BJ (cell line): ENCODE measurements at places on chromosomes 13 and 19.

DNA sequence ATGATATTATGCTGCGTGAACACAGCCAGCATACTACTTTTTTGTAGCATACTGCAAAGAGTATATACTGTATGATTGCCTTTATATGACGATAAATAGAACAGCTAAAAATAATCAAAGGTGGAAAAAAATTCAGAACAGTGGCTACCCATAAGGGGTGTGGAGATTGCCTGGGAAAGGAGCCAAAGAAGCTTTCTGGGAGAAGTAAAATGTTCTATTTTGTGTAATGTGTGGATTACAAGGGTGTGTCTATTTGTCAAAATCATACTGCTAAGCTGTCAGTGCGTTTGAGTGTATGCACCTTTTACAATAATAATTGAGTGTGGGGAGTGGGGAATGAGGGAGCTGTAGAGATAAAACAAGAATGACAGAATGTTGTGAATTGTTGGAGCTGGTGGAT is 45.2 kb upstream of the MTIF3 start:
- no peak for DNase-seq

GRCh38 chr19:35260694-35261304 is 8.0 kb upstream of the USF2 start:
- DNase-seq, result no peak

DNA sequence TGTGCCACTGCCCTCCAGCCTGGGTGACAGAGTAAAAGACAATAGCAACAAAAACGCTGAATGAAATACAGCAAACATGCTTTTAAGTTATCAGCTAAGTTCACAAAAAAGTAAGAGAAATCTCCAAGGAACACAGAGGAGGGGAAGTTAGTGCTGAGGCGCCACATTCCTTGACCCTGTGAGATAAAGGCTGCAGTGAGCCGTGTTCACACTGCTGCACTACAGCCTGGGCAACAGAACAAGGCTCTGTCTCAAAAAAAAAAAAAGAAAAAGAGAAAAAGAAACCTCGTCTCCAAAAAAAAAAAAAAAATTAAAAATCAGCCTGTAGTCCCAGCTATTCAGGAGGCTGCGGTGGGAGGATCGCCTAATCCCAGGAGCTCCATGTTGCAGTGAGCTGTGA is 16.3 kb upstream of the DOCK6 start:
- no peak for DNase-seq

DNA sequence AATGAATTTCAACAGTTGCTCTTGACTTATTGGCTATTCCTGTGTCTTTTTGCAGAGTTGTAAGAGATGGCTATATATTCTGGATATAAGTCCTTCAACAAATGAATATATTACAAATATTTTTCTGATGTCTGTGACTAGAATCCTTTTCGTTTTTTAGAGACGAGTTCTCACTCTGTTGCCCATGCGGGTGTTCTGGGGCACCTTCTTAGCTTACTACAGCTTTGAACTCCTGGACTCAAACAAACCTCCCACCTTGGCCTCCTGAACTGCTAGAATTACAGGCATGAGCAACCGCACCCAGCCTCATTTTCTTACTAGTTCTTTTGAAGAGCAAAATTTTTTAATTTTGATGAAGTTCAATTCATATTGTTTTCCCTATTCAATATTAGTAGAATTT is 287.8 kb downstream of the LIG4 start:
- no peak for DNase-seq

GRCh38 chr13:39374741-39375189 is 228.2 kb downstream of the LHFPL6 start:
- DNase-seq, result no peak

- peak; percentile 44 for DNase-seq
Observed at GRCh38 chr13:110416131-110417025, 109.3 kb downstream of the COL4A2 start.

DNA sequence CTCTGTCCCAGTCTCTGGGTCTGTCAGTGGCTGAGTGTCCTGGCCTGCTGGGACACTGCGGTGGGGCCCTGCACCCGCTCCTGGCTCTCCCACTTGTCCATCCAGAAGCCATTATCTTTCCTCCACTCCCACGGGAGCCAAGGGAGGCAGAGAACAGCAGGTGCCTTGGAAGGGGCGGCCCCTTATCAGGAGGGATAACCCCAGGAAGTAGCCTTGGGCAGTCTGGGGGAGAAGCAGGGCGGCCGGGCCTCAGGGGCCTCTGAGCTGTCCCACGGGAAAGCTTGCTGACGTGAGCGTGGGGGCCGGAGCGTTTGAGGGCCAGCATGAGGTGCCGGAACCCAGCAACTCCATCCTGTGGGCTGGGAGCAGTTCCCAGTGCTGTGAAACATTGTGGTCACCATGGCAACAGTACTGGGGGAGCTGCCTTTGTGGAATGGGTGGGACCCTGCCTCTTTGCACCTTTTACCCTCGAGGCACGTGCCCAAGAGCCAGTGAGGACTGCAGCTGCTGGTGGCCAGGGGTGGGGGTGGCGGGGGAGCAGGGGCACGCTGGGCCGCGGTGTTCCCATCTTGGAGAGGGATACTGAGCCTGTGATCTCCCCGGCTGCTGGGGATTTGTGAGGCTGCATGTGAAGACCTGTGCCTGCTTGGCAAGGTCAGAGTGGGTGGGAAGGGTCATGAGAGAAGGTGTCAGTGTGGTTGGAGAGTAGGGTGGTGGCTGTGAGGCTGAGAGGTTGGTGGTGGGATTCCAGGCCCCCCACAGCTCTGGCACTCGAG is 20.9 kb downstream of the KLHL26 start:
- DNase-seq, result no peak

DNA sequence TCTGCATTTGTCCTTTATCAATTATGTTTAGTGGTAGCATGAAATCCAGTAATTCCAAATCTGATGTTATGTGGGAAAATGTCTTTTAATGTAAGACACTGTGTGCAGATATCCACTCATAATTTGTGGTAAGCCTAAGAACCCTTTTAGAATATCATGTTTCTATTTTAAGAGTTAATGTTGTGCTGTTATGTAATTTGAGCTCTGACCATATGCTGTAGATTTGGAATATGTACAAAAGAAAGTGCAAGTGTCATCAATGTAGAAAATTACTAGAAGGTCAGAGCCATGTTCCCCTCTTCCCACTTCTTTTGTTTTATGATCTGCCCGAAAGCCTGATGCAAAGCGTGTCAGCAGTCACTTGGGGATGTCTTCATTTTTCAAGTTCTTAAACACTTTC is 44.5 kb downstream of the SCEL start:
- DNase-seq, result no peak

DNA sequence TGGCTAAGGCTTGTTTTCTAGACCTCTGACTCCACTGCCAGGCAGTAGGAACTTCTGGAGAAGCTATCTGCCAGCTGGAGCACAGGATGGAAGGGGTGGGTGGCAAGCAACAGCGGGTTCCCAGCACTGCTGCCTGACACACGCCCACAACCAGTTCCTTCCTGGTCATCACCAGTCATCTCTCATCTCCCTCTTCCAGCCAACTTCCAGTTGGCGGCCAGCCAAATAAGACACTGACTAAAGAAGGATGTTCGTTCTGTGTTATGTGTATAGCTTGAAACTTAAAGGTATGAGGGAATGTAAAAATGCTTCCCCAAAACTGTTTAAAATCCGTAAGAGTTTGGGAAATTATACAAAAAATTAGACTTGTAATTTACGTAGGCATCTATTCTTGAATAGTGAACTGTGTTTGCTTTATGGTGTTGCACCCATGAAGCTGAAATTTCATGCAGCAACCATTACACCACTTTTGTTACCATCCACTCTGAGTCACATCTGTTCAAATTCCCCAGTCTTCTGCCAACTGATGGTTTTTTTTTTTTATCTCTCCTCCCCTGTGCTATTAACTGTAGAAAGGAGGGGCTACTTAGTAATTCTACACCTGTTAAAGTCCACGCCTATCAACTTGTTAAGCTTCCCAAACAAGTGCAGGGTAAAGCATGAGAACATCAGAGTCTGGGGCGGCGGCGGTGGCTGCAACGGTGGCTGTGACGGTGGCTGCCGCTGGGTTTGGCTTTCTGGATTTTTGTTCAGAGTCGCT is 86.2 kb upstream of the FRY start:
- peak; percentile 62 for DNase-seq

GRCh38 chr13:70386919-70387318 is 278.7 kb upstream of the KLHL1 start:
- DNase-seq, result no peak

DNA sequence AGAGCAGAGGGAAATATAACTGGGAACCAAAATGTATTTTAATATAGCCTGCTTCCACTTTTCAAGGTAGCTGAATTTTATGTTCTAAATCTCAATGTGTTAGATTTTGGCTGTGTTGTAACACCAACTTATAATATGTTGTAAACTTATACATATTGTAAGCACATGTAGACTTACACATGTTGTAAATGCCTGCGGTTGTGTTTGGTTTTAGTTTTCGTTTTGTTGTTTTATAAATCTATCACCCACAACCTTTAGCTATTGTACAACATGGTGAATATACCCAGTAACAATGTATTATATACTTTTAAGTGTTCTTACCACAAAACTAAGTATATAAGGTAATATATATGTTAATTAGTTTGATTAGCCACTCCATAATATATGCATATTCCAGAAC is 15.6 kb downstream of the KCTD4 start:
- no peak for DNase-seq
